NCI-H2081 (cell line): ENCODE measurements at places on chromosomes 5 and 9.

GRCh38 chr5:62316176-62316502, 10.1 kb downstream of the KIF2A start:
- no peak for DNase-seq

GRCh38 chr9:92325991-92326500, 293 bp downstream of the CENPP start:
- DNase-seq, result peak; percentile 49

DNA sequence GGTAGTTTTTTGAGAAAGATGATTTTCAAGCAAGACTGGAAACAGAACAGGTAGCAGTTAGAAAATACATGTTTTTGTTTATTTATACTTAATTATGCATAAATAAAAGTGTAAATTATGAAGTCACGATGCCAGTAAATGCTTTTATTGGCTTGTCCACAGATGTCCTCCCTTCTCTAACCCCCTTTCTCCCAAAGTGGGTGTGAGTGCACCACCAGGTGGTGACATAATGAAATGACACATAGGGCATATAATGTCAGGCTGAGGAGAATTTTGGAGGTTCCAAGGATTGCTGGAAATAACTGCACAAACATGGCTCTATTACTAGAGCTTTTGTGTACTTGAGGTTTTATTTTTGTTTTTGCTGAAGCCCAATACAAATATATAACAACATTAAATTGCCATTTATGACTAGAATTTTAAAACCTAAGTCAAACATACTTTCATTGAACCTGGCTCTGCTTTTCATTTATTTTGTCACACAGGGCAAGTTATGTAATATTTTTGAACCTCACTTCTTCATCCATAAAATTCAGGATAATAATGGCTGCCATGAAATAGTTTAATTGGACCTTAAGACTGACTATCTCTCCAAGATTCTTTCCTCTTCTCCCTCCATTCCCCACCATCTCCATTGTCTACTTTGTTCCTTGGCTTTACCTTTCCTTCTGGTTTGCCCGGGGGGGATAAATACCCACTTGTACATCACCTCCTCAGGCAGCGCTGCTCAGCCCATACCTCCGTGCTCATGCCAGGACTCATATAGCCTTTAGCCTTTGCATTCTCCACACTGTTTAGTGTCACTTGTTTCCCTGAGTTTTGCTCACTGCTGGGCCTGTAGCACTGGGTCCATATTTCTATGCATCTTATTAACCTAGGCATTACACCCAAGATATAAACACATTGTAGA, 168.8 kb downstream of the PDE4D start:
- peak; percentile 42 for DNase-seq

DNA sequence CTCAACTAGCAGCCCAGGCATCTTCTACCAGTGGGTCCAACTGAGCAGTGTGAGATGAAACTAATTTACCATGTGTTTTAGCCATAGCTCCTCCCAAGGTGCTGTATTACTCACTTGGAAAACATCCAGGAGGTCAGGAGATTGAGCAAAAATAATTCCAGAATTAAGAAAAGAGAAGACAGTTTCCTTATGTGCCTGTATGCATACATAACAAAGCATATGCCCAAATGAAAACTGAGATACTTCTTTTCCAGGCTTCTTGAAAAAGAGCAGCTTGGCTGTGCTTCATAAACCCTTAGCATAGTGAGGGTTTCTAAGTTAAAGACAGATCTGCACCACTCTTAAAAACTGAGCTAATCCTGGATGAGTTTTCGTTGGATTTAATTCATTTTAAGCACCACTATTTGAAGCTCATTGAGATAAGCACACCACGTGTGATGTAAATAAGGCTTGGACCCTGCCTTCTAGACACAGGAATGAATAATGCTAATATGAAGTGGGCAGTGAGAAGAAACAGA, 119.4 kb downstream of the ADAMTS12 start:
- DNase-seq, result no peak

DNA sequence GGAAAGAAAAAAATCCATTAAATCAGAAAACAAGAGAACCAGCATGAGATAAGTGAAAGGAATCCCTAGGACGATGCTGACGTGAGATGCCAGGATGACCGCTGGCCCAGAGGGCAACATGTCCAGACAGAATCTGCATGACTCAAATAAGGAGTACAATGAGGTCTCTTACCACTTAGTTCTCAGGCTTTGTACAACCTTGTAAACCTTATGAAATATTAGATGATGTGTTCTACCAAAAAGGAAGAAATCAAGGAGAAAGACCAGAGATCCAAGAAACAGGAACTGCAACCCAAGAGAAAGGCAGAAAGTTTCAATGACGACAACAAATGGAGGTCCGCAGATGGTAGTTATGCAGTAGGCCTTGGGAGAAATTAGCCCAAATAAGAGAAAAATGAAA, 2.8 kb upstream of the GPR150 start:
- DNase-seq, result no peak

GRCh38 chr5:172403817-172404216, 50.5 kb downstream of the SH3PXD2B start:
- DNase-seq, result no peak

- DNase-seq, result no peak
Measured at GRCh38 chr5:148224117-148224742, 14.1 kb upstream of the MARCOL start.

- DNase-seq, result no peak
Measured at GRCh38 chr5:127702926-127703561, at the start of gene CCDC192. Gene CCDC192 (plus strand): TSS chr5:127703391. CDS start chr5:127703446, 55 bp downstream.

DNA sequence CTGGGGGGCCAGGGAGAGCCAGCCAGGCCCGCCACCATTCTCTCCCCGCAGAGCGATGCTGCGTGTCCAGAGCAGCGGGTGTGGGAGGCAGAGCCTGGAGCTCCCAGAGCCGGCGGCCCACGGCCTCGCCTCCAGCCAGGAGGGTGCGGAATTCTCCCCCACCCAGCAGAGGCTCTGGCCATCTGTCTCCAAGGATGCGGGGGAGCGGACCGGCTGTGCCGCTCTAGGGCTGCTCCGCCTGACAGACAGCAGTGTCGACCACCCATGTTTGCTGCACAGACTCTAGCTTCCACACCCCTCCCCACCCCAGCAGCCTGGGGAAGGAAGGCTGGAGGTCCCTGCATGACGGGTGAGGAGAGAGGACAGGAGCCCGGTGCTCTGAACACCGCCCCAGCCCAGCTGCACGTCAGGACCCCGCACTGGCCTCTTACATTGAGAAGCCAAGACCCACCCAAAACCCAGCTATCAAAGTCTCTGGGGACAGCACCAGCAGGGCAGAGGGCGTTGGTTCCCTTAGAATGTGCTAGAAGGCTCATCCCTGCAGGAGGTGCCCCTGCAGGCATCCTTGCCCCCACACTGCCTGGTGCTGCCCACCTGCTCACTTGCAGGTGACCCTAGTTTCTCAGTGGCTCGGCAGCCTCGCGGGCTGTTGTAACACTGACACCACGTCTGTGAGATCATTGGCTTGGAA, 29.7 kb upstream of the FCN1 start:
- DNase-seq, result no peak

- DNase-seq, result peak; percentile 2
Measured at GRCh38 chr5:57302164-57302563, 128.3 kb downstream of the GPBP1 start.

DNA sequence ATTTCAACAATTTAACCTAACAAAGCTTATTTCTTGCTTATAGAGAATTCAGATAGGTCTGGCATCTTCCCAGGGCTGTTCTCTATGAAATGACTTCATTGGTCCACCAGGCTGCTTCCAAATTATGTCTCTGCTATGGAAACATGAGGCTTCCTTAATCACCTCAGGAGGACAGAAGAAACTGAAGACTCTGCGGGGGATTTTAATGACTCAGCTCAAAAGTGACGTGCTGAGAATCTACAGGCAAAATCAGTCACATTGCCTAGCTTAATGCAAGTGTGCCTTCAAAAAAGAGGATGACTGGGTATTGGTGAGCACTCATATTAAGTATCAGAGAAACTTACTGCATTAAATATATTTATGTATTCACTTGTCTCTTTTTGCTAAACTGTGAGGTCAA, 315.5 kb upstream of the RGMB start:
- DNase-seq, result no peak

DNA sequence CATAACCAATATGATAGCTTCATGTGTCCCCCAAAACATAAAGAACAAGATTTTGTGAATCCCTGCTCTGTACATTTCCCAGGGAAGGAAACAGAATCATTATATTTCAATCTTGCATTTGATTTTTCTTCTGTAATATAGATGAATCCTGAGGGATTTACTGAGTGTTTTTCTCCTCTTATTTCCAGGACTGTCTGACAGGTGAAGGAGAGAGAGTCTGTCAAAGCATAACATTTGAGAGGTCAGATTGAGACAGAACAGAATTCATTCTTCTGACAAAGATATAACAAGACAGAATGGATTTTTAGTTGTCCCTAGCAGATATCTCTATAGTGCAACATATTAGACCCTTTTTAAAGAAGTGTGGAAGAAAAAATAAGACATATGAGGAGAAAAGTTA, 354.5 kb upstream of the IZUMO3 start:
- DNase-seq, result no peak

DNA sequence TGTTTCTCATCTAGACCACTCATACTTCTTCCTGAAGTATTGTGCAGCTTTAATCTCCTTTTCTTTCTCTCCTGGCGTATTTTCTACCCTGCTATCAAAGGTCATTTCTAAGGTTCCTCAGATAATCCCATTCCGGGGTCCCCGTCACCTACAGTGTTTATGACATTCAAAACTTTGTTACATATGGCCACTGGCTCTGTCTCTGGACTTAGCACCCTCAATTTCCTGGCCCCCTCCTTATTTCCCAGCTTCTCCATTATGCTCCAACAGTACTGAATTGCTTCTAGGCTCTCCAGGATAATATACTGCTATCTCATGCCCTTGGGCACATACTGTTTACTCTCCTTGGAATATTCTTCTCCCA, 31.2 kb downstream of the RFK start:
- no peak for DNase-seq

GRCh38 chr5:34511481-34511880, 144.6 kb upstream of the RAI14 start:
- DNase-seq, result no peak

DNA sequence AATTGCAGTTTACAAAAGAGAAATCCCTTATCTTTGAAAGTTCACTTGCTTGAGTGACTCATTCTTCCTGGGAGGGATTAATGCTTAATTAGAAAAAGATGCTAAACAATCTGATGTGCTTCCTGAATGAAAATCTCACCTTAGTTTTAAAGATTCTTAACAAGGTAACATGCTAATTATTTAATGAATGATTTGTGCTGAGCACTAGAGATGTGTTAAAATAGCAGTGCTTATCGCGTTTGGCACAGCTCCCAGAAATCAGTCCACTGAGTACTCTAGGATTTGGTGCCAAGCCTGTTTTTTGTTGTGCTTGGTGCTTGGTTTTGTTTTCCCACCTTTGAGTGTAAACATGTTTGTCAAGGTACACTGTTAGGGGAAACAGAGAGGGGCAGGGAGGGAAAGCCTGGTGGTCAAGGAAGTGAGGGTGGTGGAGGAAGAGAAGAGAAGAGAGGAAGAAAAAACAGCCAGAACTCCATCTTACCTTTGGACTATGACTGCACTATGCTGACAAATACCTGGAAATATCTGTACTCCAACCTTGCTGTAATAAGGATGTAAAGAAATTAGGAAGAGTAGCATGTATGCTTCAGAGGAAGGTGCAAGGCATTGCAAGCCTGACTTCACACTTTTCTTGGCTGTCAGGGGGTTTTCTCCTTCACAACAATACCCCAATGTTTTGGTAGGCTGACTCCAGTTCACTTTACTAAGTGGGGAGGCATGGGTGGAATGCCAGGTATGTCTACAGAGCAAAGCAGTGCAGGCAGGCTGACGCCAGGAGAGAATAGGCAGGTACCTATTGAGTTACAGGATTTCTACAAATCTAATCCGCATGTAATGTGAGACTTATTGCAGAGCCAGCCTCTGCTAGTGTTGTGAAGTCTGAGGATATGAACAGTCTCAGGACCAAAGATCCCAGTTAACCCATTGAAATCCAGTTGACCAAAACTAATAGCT, 157.2 kb upstream of the ISL1 start:
- peak; percentile 59 for DNase-seq

DNA sequence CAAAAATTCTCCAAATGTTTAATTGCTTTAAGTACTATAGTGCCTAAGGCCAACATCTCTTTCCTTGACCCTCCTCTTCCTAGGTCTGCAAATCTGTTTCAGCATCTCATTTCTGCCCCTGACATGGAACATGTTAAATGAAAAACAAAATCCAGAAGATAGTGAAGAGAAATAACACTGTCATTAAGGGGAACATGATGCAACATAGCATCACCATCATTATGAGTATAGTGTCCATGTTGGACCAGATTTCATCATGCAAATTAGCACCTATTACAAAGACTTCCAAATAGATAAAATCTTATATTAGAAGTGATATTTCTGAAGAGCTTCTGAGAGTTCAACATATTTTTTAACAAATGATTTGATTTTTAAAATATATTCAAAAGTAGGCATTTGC, 375.2 kb downstream of the PTPRD start:
- DNase-seq, result no peak

DNA sequence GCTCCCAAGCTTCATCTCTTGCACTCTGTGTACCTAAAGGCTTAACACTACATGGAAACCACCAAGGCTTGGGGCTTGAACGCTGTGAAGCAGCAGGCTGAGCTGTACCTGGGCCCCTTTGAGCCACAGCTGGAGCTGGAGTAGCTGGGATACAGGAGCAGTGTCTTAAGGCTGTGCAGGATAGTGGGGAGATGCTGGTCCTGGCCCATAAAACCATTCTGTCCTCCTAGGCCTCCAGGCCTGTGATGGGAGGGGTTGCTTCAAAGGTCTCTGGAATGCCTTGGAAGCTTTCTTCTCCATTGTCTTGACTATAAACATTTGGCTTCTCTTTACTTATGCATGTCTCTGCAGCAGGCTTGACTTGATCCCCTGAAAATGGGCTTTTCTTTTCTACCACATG, 42.3 kb upstream of the DAPK1 start:
- no peak for DNase-seq

DNA sequence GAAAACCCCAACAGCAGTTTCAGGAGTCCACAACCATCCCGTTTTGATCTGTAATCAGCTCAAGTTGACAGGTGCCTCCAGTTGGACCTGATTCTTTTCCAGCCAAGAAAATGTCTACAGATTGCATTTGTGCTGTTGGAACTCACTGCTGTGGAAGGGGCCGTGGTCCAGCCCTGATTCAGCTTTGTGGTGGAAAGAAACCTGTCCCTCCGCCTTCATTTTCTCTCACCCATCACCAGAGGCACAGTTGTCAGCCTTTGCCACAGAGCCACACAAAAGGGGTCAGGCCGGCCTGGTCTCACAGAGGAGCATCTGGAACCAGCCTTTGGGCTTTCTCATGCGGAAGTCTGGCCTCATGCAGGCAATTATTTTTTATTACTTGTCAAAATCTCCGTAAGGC, 483.6 kb downstream of the GADD45G start:
- no peak for DNase-seq

- DNase-seq, result peak; percentile 30
Measured at GRCh38 chr9:83965350-83966208, 14.4 kb downstream of the HNRNPK start.

- DNase-seq, result no peak
Measured at GRCh38 chr9:116697362-116697761, 10.3 kb downstream of the TRIM32 start.
